ENCODE measurements at places on chromosomes 7 and 10.

DNA sequence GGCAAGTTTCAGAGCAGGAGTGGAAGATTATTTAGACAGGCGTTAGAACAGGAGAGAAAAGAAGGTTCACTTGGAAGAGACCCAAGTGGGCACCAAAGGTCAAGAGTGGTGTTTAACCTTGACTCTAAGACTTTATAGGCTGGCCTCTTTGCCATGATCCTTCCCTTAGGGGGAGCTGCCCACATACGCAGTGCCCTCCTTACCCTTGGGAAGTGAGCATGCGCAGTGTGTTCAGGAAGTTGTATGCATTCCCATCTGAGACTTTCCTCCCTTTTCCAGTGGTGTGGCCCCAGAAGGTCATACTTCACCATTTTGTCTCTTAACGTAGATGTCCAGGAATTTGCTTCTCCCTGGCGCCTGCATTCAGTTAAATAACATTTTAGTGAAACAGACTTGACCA, 95.8 kb downstream of the CXCL12 start:
- DNase-seq = no peak

- DNase-seq = no peak
Measured at GRCh38 chr7:78438433-78438832, 639.9 kb downstream of the PHTF2 start.

- no peak for DNase-seq
Measured at GRCh38 chr10:119420950-119421875, 121.3 kb downstream of the RGS10 start.

- peak; percentile 76 for DNase-seq
Measured at GRCh38 chr10:79067241-79068202, 1.2 kb upstream of the ZMIZ1 start.

DNA sequence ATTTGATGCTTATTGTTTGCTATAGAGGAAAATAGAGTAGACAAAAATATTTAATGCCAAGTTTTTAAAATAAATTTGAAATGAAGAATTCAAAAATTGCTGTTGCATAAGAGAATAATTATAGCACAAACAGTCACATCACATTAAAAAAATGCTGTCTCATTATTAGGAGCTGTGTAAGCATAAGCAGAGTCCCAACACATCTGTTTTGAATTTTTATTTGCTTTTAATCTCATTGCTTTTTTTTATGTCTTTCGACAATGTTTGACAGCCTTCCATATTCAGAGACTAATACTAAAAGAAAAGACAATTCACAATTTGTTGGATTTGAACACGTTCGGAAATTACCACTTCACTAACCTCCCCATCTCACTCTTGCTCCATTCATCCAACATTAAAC, 143.5 kb downstream of the TFPI2 start:
- no peak for DNase-seq

GRCh38 chr7:131076032-131076431, 251.6 kb upstream of the MKLN1 start:
- DNase-seq = no peak

DNA sequence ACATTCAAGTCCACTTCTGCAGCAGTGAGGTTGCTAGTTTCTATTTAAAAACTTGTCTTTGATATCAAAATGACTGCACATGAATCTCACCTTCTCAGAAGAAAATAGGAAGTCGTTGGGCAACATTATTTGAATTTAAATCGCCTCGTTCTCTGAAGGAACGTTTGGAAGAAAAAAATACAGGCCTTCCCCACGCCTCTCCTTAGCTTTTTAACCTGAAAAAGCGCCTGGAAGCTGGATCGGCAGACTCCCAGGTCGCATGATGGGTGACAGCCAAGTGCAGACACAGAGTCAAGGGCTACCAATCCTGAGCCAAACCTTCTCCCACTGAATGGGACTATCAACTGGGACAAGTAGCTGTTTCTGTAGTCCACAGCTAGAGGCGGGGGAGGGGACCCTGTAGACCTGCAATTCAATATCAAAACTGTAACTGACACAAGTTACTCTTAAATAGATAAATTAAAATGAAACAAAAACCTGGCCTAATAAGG, 2.2 kb downstream of the FAM53B start:
- DNase-seq = no peak

GRCh38 chr10:79142064-79142491, 73.3 kb downstream of the ZMIZ1 start:
- DNase-seq = no peak

GRCh38 chr7:25889765-25890164, 262.2 kb upstream of the NFE2L3 start:
- no peak for DNase-seq

GRCh38 chr7:103803631-103804030, 185.8 kb downstream of the RELN start:
- no peak for DNase-seq

GRCh38 chr10:71176661-71177060, 35.7 kb upstream of the UNC5B start:
- DNase-seq = no peak

DNA sequence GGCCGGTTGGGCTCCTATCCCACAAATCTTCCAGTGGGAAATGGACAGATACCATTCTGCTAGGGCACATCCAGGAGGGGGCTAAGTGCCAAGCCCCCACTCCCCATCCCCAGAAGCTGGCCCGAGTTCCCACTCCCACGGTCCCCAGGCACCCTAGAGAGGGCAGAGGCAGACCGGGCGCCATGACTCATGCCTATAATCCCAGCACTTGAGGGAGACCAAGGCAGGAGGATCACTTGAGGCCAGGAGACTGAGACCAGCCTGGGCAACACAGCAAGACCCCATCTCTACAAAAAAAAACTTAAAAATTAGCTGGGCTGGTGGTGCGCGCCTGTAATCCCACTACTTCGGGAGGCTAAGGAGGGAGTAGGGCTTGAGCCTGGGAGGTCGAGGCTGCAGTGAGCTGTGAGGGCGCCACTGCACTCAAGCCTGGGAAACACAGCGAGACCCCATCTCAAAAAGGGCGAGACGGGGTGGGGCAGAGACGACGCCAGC, 870 bp downstream of the GNA12 start:
- DNase-seq = no peak

Data from amygdala (tissue), 56 donors.